Keratinocyte (primary cell): ENCODE measurements at places on chromosomes 2 and 18. TPM values are rescaled to one million over a fixed set of nuclear protein-coding genes. Genes with fewer than 3 reads are reported as not detected.

CMPK2 gene
- 0.85 to 3.1 TPM (median 1.5 TPM) in 3 replicates for polyA plus RNA-seq

OTOS gene
- polyA plus RNA-seq: not detected in 3 replicates

ZNF385B gene
- polyA plus RNA-seq: 0.05 to 0.17 TPM (median 0.15 TPM) in 3 replicates

CXXC1 gene
- 33.6 to 49.0 TPM (median 44.1 TPM) in 3 replicates for polyA plus RNA-seq

COL3A1 gene
- 0.01 to 0.03 TPM (median 0.03 TPM) in 3 replicates for polyA plus RNA-seq

SERPINB10 gene
- 4.2 to 10.1 TPM (median 5.8 TPM) in 3 replicates for polyA plus RNA-seq

- peak; percentile 25 for DNase-seq
Measured at GRCh38 chr2:129087133-129087813, 768.6 kb upstream of the HS6ST1 start.

DNA sequence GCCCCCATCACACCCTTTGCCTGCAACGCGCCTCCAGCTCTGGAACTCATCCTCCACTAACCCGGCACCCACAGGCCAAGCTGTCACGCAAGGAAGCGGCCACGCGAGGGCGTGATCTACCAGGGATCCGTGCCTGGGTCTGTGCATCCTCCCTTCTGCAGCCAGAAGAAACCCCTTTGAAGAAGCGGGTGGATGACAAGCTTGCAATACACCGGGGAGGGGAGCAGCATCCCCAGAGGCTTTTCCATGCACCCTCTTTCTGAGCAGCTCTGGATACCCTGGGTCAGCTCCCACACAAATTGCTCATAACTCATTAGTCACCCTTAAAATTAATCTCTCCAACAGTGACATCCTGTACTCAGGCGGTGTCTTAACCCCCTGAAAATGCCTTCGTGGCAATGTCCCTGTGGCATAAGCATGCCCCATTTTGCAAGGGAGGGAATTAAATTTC lies 47.6 kb downstream of the PDCL3 start:
- no peak for DNase-seq

DNA sequence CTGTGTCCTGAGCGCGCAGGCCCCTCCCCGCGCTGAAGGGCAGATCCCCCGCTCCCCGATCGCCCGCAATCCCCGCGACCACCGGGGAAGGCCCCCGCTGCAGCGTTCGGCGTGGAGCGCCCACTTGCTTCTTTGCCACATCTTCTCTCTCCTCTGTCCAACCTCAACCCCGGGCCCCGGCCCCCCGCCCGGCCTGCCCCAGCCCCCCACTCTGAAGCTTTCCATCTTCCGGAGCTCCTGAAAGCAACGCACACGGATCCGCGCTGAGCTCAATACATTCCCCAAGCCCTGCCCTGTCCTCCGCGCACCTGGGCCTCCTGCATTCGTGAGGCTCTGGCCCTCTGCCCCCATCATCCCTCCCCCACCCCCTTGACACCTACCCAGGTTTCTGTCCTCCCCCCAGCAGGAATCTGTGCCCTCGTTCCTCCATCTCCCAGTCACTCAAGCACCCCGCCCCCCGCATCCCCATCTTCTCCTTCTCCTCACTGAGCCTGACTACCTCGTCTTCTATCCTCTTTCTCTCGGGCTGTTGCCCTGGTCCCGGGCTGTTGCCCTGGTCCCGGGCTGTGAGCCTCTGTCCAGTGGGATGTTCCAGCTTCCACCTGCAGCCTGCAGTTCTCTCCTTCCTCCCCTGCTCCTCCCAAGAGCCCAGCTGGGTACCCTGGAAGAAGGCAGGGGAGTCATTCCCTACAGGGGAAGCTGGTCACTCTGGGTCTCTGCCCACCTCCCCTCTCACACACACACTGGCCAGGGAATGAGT lies 7.8 kb downstream of the SPEG start:
- DNase-seq: no peak

DNA sequence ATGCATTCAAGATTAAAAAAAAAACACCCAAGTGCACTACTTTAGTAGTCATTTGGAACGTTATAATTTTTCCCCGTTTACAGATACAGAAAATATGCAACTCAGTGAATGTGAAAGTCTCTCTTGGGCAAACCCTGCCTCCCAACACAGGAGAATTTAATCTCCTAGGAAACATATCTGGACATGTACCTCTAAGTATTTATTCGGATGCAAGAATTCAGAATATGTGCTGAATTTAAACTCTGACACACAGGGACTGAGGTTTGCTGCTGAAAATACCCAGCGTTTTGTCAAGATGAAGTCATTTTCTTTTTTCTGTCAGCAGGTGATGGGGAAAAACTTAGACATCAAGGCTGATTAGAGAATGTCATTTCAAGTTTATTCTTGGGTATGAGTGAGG lies 105.4 kb downstream of the ACKR3 start:
- no peak for DNase-seq

- DNase-seq: peak; percentile 77
Measured at GRCh38 chr2:168559187-168559586, 103.1 kb downstream of the CERS6 start.

- DNase-seq: no peak
Measured at GRCh38 chr2:178863856-178864620, 56.8 kb upstream of the TTN start.

- DNase-seq: no peak
Measured at GRCh38 chr18:58456625-58457024, 172.3 kb downstream of the ALPK2 start.

DNA sequence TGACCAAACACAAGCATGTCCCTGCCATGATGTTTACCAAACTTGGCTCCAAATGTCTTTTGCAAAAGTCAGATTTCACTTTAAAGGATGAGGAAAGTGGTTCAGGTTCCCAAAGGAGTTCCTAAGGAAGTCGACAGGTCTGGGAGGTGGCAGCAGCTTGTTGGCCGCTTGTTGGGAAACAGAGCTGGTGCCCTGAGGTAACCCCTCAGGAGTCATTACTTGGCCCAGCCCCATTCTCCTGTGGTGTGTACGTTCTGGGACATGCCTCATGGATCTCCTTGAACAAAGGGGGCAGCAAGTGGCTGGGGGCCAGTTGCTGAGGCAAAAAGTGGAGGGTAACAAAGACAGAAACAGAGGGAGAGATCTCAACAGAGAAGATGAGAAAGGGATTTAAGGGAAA lies 10.9 kb downstream of the TMBIM1 start:
- DNase-seq: no peak
